ENCODE measurements at places on chromosomes 12 and 14. TPM values are rescaled to one million over a fixed set of nuclear protein-coding genes. Genes with fewer than 3 reads are reported as not detected.
A peak's percentile ranks its signal among the peaks of the same experiment; 100 is the strongest.

DNA sequence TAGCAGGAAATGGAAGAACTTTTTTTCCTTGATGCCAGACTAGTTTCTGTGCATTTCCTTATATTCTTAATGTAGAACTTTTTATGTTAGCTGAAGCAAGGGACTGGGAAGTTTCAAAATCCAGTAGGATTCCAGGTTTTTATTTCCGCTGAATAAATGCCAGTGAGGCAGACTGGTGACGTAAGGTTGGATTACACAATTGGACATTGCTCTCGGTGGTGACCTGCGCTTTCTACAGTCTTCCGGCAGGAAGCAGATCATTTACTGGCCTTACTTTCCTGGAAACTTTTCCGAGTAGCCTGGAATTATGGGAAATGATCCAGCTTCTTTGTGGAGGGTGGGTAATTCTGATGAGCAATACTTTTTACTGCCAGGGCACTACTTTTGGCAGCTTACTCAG is 3.6 kb downstream of the IFT43 start:
- no peak overlapping the region for H3K4me3 ChIP-seq
- H3K27ac ChIP-seq = no peak overlapping the region
- no peaks in the 10 kb centered on the region for H3K27me3 ChIP-seq
- no peak for DNase-seq
- peaks cover 1% of the 10 kb centered on the region for H3K4me1 ChIP-seq

Gene IL22
- total RNA-seq = not detected

DNA sequence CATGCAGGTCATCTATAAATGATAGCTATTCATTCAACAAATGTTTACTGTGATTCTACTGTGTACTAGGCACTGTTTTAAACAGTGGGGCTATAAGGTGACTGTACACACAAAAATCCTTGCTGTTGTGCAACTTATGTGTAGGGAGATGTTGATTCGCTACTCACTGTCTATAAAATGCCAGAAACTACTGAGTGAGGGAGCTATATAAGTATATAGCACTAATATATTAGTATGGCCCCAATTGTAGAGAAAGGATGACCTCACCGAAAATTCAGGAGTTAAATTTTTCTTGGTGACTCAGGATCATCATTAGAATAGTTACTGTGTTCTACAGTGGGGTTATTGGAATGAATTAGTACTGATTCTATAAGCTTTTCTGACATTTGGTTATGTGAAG is 117.4 kb downstream of the TGFB3 start:
- peak overlapping the region; percentile 4 for H3K27ac ChIP-seq
- no peak for DNase-seq
- no peaks in the 10 kb centered on the region for H3K36me3 ChIP-seq
- H3K4me3 ChIP-seq = no peak overlapping the region
- H3K27me3 ChIP-seq = no peaks in the 10 kb centered on the region
- peaks cover 13% of the 10 kb centered on the region for H3K4me1 ChIP-seq

- H3K27ac ChIP-seq = no peak overlapping the region
- H3K4me1 ChIP-seq = no peaks in the 10 kb centered on the region
- no peaks in the 10 kb centered on the region for H3K27me3 ChIP-seq
- no peaks in the 10 kb centered on the region for H3K36me3 ChIP-seq
- DNase-seq = no peak
Observed at GRCh38 chr12:11953523-11953922, 117.2 kb upstream of the BCL2L14 start.

GRCh38 chr14:71650187-71650755 is 282.0 kb upstream of the RGS6 start:
- no peak for DNase-seq
- no peaks in the 10 kb centered on the region for H3K36me3 ChIP-seq
- H3K4me1 ChIP-seq = no peaks in the 10 kb centered on the region

Gene OR4E2
- total RNA-seq = not detected

- no peak overlapping the region for H3K4me3 ChIP-seq
- no peaks in the 10 kb centered on the region for H3K27me3 ChIP-seq
- DNase-seq = no peak
- no peak overlapping the region for H3K27ac ChIP-seq
- H3K4me1 ChIP-seq = no peaks in the 10 kb centered on the region
Observed at GRCh38 chr14:78340250-78340649, 170.1 kb downstream of the NRXN3 start.

Gene SIRT4
- total RNA-seq = 2.2 TPM

Gene NR4A1
- total RNA-seq = 85.1 TPM

GRCh38 chr12:10098791-10099190 is at the start of gene CLEC1A:
Gene CLEC1A (minus strand): TSS chr12:10098985. CDS start chr12:10098922, 63 bp downstream.
- no peak within 1 kb of the TSS for H3K27ac ChIP-seq
- no peak within 1 kb of the TSS for H3K4me3 ChIP-seq
- H3K4me1 ChIP-seq = no peaks in the 10 kb centered on the region
- no peaks in the 10 kb centered on the region for H3K36me3 ChIP-seq
- no peaks in the 10 kb centered on the region for H3K27me3 ChIP-seq

GRCh38 chr12:85765453-85765869 is 70.7 kb downstream of the RASSF9 start:
- H3K4me1 ChIP-seq = no peaks in the 10 kb centered on the region
- DNase-seq = no peak
- H3K27me3 ChIP-seq = no peaks in the 10 kb centered on the region
- no peak overlapping the region for H3K4me3 ChIP-seq

- no peak for DNase-seq
- no peaks in the 10 kb centered on the region for H3K36me3 ChIP-seq
- no peak overlapping the region for H3K27ac ChIP-seq
- no peak overlapping the region for H3K4me3 ChIP-seq
- no peaks in the 10 kb centered on the region for H3K4me1 ChIP-seq
Observed at GRCh38 chr14:24483604-24484252, 24.3 kb downstream of the CMA1 start.

- H3K27me3 ChIP-seq = no peaks in the 10 kb centered on the region
Observed at GRCh38 chr12:13465635-13466034, 269.1 kb downstream of the EMP1 start.

- H3K27me3 ChIP-seq = peaks cover 3% of the 10 kb centered on the region
- no peaks in the 10 kb centered on the region for H3K36me3 ChIP-seq
- no peak for DNase-seq
- no peak overlapping the region for H3K27ac ChIP-seq
Observed at GRCh38 chr12:65597527-65597926, 226.8 kb upstream of the HMGA2 start.

Gene PDZRN4
- total RNA-seq = 21.1 TPM

DNA sequence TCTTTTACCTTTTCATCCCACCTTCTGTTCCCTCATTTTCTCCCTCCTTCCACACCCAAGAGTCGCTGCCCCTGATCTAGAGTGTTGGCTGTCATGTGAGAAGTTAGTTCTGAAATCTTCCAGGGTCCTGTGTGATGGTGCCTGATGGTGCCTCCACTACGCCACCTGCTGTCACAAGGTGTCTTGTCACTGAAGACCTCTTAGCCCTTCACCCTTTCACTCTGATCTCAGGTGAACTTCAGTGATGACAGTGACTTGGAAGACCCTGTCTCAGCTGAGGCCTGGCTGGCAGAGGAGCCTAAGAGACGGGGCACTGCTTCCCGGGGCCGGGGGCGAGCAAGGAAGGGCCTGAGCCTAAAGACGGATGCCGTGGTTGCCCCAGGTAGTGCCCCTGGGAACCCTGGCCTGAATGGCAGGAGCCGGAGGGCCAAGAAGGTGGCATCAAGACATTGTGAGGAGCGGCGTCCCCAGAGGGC is 7.6 kb upstream of the PFDN5 start:
- H3K4me1 ChIP-seq = peaks cover 8% of the 10 kb centered on the region
- H3K36me3 ChIP-seq = no peaks in the 10 kb centered on the region
- H3K27me3 ChIP-seq = no peaks in the 10 kb centered on the region
- peak; percentile 66 for DNase-seq
- peak overlapping the region; percentile 20 for H3K27ac ChIP-seq

Gene C14orf180
- 0.32 TPM for total RNA-seq

- no peak for DNase-seq
- H3K27me3 ChIP-seq = no peaks in the 10 kb centered on the region
- no peaks in the 10 kb centered on the region for H3K36me3 ChIP-seq
- no peak overlapping the region for H3K27ac ChIP-seq
- H3K4me3 ChIP-seq = no peak overlapping the region
- H3K4me1 ChIP-seq = no peaks in the 10 kb centered on the region
Observed at GRCh38 chr12:93113317-93114006, 184.4 kb upstream of the EEA1 start.

DNA sequence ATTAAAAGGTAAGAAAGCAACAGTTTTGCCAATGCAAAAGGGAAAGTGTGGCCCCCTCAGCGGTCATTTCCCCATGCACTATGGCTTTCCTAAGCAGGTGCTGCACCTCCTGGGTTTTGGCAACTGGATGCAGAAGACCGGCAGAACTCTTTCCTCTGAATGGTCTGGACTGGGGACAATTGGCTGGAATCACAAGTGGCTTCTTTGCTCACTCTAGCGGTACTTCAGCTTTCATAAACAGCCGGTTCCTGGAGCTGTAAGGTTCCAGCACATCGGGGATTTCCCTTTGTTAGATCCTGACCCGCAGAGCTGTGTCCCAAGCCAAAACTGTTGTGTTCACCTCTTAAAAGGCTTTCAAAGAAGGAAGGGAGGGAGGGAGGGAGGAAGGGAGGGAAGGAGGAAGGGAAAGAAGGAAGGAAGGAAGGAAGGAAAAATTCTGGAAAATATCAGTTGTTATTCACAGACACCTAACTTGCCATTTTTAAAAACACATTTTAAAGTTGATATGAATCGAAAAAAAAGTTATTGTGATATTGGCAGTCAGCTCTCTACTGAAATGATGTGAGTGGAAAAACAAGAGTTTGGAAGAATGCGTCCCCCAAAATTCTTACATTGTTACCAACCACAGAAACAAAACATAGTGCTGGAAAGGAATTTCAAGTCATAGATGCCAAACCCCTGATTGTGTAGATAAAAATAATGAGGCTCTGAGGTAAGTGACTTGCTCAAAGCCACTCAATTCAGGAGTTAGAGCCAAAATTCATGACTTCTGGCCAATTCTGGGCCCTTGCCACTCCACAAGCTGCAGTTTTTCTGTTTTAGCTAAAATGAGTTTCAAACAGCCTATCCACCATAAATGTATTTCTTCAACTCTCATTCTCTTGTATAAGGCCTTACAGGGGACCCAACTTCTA is 220.6 kb upstream of the HMGA2 start:
- H3K4me3 ChIP-seq = no peak overlapping the region
- no peaks in the 10 kb centered on the region for H3K4me1 ChIP-seq
- H3K36me3 ChIP-seq = no peaks in the 10 kb centered on the region

DNA sequence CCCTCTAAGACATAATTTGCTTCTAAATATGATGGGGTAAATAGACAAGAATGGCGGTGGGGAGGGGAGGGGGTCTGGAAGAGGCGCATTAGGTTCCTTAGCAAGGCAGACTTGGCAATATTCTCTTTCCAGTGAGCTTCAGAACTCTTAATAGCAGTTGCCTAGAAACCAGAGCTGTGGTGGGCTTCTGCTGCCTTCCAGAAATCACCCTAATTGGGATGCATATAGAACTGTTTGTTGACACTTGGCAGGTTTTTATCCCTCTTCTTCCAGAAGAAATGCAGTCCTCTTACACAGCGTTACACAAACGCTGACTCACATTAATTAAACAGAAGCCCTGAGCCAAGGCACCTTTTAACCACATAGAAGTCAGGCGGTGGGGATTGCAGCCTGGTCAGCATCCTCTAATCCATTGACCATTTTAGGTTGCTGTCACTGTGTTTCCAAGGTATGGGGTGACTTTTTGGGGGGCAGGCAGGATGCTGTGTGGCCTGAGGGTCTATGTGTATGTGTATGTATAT is 114.1 kb downstream of the CCDC60 start:
- H3K27me3 ChIP-seq = no peaks in the 10 kb centered on the region
- no peak overlapping the region for H3K27ac ChIP-seq

DNA sequence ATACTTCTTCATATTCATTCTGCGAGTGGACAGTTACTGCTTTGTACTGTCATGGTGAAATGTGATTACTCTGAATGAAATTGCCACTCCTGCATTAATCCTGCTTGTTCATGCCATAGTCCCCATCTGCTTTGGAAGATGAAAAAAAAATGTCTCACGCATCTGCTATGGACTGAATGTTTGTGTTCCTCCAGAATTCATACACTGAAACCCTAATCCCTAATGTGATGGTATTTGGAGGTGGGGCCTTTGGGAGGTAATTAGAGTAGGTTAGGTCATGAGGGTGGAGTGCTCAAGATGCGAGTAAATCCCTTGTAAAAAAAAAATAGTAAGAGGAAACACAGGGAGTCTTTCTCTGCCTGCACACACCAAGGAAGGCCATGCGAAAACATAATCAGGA is 427.2 kb downstream of the TMTC2 start:
- H3K36me3 ChIP-seq = no peaks in the 10 kb centered on the region
- H3K4me1 ChIP-seq = no peaks in the 10 kb centered on the region
- no peaks in the 10 kb centered on the region for H3K27me3 ChIP-seq

Gene TAS2R7
- not detected for total RNA-seq

Gene CPSF6
- 484 TPM for total RNA-seq

DNA sequence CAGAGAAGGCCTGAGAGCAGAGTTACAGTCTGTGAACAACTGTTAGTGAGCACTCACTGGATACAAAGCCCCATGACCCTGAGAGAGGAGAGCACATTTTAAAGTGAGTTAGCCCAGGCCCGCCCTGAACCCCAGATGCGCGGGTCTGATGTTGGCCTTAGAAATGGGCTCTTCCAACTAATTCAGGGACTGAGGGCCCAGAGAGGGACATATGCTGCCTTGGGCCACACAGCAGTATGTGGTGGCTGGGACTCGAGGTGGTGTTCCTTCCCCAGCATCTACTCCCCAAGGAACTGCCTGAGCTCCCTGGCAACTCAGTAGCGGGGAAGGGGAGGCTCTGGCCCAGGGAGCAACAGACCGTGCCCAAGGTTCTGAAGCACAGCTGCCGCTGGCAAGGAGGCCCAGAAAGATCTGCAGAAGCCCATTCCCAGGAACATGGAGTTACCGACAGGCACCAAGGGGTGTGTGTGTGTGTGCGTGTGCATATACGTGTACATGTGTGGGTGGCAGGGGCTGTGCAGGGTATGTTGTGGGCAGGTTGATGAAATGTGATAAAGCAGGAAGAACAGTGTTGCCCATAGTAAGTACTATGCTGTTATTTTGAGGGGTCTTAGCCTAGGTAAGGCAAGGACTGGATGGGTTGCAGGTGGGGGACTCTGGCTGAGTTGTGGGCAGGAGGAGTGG is 40.5 kb downstream of the KRT80 start:
- H3K27ac ChIP-seq = peak overlapping the region; percentile 96
- DNase-seq = no peak
- no peak overlapping the region for H3K4me3 ChIP-seq

Gene RTN1
- total RNA-seq = 21.6 TPM

Data from prostate gland (tissue), 2 donors.